Sigmoid colon (tissue), 7 donors: ENCODE measurements at places on chromosomes 7 and 10.
A peak's percentile ranks its signal among the peaks of the same experiment; 100 is the strongest.

GRCh38 chr7:75718390-75719031, 20.2 kb downstream of the HIP1 start:
- DNase-seq: peak; percentile 33

DNA sequence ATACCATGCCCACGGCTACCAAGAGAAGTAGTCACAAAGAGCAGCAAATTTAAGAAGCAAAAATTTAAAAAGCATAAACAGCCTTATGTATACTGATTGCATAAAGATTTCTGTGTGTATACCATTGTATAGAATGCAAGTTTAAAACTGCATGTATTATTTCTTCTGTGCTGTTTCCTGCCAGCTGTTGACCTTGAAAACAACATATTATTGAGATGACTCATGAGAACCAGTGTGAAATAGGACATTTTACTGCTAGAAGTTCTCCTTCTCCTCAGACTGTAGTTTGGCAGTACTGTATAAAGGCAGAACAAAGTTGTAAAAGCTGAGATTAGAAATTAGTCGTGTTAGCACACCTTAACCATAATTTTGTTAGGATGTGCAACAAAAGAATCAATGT, 42.3 kb upstream of the SGCE start:
- DNase-seq: no peak

DNA sequence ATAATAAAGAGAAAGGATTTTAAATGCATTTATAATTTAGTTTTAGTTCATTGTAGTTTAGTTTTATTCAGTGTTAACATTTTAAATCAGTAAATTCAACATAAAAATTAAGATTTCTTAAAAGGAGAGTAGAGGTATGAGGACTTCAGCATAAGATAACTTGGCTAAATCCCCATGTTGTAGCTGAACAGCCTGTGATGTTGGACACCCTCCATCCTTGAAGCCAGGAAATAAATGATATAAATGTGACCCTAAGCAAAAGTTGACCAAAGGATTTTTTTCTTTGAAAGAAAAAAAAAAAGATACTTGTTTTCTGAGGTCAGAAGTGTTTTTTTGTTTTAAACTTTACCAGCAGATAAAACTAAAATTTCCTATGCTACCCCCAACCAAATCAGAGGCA, 48.7 kb downstream of the GNAI1 start:
- DNase-seq: no peak

GRCh38 chr7:95684037-95684436, 87.7 kb upstream of the PDK4 start:
- DNase-seq: no peak

- no peak for DNase-seq
Observed at GRCh38 chr7:139034336-139034735, 1.5 kb downstream of the ZC3HAV1L start.

- DNase-seq: no peak
Observed at GRCh38 chr7:42345478-42346299, 108.7 kb upstream of the GLI3 start.

DNA sequence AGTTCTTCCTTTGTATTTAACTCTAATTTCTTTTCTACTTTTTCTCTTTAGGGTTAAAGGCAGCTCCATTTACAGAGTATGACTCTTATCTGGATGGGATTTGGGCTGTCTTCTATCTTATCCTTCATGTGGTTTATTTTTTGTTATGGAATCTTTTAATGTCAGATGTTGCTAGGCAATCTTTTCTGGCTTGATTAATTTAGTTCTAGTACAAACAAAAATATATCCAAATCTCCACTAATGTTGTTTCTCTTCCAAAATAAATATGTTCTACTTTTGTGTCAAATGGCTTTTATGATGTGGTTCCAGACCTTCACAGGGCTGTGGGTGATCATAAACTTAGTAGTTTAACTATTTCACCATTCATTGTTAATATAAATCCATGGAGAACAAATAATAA, 246.9 kb downstream of the AHR start:
- DNase-seq: no peak

GRCh38 chr7:28128608-28129007, 52.0 kb downstream of the JAZF1 start:
- no peak for DNase-seq

GRCh38 chr7:121429798-121430197, 33.7 kb upstream of the FAM3C start:
- DNase-seq: no peak

GRCh38 chr10:127276794-127277462, 80.5 kb upstream of the INSYN2A start:
- no peak for DNase-seq

DNA sequence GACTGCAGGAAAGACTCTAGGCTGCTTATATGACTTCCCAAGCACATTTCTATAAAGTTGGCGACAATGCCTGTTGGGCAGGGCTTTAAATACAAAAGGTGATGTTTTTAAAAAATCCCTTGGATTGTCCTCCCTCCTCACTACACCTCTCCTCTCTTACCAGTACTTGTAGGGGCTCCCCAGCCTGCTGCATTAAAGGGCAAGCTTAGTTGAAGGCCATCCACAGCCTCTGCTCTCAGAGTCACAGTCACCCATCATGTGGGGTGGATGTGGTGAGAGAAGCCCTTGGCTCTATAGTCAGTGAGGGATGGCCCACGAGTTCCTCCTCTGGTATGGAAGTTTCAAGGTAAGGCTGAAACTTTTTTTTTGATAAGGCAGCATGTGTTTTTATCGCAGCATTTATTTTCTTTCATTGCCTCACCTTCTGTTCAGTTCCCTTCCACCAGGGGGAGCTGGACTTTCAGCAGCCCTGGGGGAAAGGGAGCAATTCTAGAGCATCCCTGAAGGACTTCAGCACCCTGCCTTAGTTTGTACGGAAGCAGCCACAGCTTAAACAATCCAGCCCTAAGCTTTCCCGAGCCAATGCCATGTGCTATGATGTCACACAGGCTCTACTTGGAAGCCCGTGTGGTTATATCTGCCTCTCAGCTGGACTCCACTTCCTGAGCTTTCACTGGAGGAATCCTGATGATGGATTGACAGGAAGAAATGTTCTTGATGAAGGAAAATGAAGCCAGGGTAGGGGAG, 131.9 kb downstream of the CALCR start:
- no peak for DNase-seq

DNA sequence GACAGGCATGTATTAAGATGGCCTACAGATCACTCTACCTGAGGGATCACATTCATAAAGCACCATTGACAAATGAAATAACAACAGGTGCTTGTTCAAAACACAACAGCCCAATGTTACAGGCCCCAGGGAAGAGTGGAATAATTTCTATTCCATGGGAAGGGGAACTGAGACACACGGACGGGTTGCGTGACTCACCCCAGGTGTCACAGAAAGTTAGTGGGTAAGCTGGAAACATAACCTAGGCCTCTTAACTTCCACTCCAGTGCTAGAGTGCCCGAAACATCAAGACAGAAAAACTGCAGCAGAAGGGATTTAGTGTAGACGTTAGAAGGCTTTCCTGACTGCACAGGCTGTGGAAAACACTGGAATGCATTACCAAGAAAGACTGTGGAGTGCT, 48.3 kb downstream of the SLC37A3 start:
- no peak for DNase-seq

DNA sequence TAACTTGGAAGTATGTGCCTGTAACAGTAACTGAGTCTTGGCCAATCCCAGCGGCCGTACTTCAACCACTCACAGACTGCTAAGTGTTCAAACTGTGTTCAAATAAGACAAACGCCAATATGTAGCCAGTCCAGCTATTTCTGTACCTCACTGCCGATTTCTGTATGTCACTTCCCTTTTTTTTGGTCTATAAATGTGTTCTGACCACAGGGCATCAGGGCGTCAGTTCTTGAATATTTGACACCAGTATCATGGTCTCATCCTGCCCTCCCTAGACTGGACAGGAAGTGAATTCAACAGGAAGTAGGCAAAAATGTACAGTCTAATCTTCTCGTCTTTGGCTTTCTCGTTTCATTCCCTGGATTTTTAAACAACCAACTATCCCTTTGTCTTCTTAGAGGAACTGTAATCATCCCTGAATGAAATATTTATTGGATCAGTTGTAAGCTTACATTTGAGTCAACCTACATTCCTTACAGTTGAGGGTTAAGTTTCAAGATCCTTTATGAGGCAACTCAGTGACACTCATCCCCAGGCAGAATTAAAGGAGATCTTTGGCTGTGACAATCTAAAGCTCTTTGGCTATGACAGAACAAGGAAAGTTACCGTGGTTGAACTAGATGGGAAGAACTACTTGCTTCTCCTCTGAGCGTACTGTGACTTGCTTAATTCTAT, 232.7 kb downstream of the NSUN6 start:
- DNase-seq: no peak

- DNase-seq: no peak
Observed at GRCh38 chr10:96261930-96262329, 9.4 kb downstream of the BLNK start.

- no peak for DNase-seq
Observed at GRCh38 chr7:149237502-149237901, 1.9 kb upstream of the ZNF212 start.

DNA sequence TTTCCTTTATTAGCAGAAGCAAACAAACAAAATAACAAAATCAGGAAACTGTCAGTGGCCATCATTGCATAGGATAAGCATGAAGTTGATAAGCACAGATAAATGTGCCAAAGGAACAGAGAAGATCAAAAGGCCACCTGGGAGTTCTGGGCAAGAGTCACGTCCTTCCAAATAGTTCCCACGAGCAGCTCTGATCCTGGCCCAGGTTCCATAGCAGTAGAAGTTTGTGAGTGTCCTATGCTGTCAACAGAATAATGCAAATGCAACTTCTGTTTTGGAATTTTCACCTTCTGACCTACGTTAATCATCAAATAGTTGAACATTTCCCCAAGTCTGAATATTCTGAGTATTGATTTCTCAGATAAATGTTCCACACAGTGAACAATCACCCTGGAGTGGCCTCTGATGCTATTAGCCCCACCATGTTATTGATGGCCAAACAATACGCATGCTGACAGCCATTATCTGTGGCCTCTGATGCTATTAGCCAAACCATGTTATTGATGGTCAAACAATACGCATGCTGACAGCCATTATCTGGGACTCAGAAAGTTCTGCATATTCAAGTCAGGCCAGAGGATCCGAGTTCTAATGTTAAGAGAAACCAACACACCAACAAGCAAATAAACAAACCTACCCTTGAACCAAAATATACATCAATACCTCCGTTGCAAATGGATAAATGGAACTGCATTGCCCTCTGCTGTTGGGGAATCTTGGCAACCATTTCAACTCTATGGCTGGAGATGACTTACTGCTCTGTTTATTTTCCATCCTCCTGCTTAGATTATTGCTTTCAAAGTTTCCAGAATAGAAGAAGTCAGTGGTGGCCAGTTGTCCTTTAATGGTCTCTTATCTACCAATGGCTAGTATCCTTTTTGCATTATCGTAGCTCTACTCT, 63.3 kb downstream of the MRC1 start:
- DNase-seq: no peak

DNA sequence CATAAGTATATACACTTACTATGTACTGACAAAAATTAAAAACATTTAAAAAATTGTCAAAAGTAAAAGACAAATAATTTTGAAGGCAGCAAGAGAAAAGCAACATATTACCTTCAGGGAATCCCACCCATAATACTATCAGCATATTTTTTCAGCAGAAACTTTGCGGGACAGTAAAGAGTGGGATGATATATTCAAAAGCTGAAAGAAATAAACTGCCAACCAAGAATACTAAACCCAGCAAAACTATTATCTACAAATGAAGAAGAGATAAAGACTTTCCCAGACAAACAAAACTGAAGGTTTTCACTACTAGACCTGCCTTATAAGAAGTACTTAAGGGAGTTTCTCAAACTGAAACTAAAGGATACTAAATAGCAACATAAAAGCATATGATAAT, 257.9 kb downstream of the TCF7L2 start:
- no peak for DNase-seq

DNA sequence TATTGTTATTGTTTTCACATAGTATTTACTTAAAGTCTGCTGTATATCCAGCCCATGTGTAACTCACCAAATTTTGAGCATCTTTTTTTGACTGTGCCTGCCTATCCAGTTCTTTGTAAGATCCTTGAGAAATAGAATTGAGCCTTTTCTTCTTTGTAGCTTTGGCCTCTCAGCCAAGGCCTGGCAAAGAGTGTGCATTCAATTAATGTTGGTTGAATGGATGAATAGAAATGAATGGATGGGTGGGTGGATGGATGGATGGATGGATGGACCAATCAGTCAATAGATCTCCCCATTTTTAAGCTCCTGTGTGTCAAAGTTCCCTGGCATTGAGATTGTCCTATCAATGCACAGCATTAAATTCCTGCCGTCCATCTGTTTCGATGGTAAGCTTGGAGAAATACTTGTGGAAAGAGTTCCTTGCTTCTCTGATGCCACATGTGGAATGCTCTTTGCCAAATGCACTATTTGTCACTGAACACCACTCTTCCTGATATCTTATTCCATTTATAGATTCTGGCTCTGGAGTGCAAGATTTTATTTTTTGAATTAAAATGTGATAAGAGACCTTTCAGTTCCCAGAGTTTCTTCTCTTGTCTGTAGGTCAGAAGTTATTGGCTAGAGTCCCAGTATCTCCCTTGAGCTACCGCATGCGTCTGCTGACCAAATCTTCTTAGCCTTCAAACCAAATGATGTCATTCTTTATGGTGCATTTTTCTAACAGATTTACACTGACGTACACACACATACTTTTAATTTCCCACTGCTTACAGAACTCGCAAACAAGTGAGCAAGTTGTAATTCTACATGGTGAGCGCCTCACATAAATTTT, 20.7 kb upstream of the ADRB1 start:
- DNase-seq: no peak

GRCh38 chr10:120414946-120415345, 42.1 kb upstream of the PLPP4 start:
- no peak for DNase-seq

GRCh38 chr10:35612385-35613106, 7.4 kb downstream of the GJD4 start:
- no peak for DNase-seq

DNA sequence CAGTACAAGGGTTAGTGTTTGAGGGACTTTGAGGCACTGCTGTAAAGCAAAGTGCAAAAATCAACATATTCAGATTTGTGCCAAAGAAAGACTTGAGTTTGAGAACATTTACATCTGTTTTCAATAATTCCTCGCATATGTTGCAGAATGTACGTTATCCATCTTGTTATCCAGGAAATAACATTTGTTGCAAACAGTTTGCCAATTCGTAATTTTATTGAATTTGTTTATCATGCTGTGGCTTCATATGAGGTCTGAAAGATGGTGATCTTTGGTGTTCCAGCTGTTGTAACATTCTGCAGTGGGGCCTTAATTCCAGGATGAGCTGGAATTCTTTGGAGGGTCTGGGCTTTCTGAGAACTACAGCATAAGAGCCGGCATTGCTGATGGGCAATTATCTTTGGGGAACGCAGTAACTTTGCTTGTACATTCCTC, 396.2 kb downstream of the LRMDA start:
- DNase-seq: no peak

GRCh38 chr7:1432411-1433082, 26.7 kb downstream of the MICALL2 start:
- peak; percentile 81 for DNase-seq

DNA sequence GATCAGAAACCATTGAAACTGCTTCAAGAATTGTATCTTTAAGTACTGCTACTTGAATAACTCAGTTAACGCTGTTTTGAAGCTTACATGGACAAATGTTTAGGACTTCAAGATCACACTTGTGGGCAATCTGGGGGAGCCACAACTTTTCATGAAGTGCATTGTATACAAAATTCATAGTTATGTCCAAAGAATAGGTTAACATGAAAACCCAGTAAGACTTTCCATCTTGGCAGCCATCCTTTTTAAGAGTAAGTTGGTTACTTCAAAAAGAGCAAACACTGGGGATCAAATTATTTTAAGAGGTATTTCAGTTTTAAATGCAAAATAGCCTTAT, 14.7 kb downstream of the HNRNPA2B1 start:
- DNase-seq: no peak

- no peak for DNase-seq
Observed at GRCh38 chr7:27808626-27809025, 68.7 kb downstream of the TAX1BP1 start.
